ENCODE measurements at places on chromosomes 2 and 18. TPM values are rescaled to one million over a fixed set of nuclear protein-coding genes. Genes with fewer than 3 reads are reported as not detected.

Gene DNAJC5G
- not detected for total RNA-seq

Gene TNFRSF11A
- total RNA-seq = 0.84 TPM

Gene CAPN14
- total RNA-seq = not detected

Gene ABCG5
- total RNA-seq = not detected

Gene FNDC4
- 2.2 TPM for total RNA-seq

Gene FBXO41
- total RNA-seq = 0.15 TPM

Gene GAL3ST2
- not detected for total RNA-seq

Gene ARHGAP15
- total RNA-seq = 1.9 TPM

Gene SALL3
- not detected for total RNA-seq

Gene SRD5A2
- total RNA-seq = 0.06 TPM

Gene LIMS3
- total RNA-seq = 24.4 TPM

Gene EML6
- 1.0 TPM for total RNA-seq

Gene VWC2L
- total RNA-seq = 0.04 TPM

Gene SH3RF3
- 17.5 TPM for total RNA-seq

Gene DCAF17
- total RNA-seq = 10.8 TPM

Gene DOK6
- 0.47 TPM for total RNA-seq

Gene KLHL14
- not detected for total RNA-seq

Gene GPR17
- not detected for total RNA-seq

Gene RNF125
- 1.3 TPM for total RNA-seq

Gene RAB3GAP1
- 37.7 TPM for total RNA-seq

Gene CACNB4
- 0.30 TPM for total RNA-seq

Gene SERPINB4
- total RNA-seq = not detected

Gene REG1B
- not detected for total RNA-seq

Gene PSMA8
- total RNA-seq = not detected

Gene VWA3B
- total RNA-seq = 0.22 TPM

Gene IL1A
- total RNA-seq = not detected

Gene IL1RL1
- 0.43 TPM for total RNA-seq

Gene FAM117B
- total RNA-seq = 0.80 TPM

Gene VPS4B
- 20.2 TPM for total RNA-seq

Data from psoas muscle (tissue), 8 donors.